CD4-positive, alpha-beta T cell treated with Interleukin-6 at 100 ng/mL for 8 hours (primary cell): ENCODE measurements at places on chromosomes 7 and 10.

DNA sequence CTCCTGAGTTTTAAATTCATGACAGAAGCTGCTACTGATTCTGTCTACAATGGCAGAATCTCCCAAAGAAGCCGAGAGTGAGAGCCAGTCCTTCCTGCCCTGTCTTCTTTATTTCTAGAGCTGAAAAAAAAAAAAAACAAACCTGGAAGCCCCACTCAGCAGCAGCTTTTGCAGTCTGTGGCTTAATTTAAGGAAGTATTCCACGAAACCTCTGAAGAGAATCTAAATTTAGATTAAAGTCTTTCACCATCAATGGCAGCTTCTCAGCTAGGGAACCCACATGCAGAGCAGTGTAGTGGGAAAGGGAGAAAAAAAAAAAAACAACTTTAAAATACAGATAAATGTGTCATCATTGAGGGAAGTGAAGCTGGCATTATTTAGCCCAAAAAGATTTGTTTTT, 23.4 kb downstream of the SMURF1 start:
- DNase-seq, result no peak

GRCh38 chr7:18049262-18049661, 21.6 kb upstream of the PRPS1L1 start:
- DNase-seq, result no peak

GRCh38 chr7:51224811-51225595, 91.6 kb downstream of the COBL start:
- no peak for DNase-seq

DNA sequence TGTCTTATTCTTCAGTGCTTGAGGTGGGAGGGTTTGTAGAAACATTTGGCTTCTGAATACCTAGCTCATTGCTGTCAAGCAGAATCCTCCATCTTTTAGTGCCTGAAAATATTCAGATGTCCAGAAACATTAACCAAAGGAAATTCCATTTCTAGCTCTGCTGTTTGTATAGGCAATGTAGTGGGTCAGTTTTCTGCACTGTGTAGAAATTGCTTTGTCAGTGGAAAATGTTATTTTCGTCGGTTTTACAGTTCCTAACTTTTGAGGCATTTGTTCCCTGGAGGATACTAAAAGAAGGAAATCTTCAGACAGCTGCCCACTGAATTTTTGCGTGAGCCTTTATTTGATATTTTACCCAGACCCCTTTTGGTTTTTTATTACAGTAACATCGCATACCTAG, 143.4 kb downstream of the TPST1 start:
- DNase-seq, result no peak

DNA sequence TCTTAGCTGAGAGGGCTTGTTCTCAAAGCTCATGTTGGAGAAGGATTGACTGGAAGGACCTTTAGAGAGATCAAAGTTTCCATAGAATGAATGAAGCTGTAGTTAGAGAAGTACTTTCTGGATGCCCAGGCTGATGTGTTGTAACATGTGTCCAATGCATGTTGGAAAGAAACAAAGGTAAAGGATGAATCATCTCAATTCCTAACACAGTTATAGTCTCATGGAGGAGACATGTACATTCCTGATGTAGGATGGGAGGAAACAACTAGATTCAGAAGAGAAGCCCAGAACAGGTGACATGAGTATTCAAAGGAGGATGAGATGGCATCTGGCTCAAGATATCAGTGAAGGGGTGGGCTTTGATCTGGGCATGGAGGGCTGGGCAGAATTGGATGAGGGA, 152.7 kb downstream of the SH2D4B start:
- no peak for DNase-seq
